ENCODE measurements at places on chromosomes 5 and 9. TPM values are rescaled to one million over a fixed set of nuclear protein-coding genes. Genes with fewer than 3 reads are reported as not detected.

DNA sequence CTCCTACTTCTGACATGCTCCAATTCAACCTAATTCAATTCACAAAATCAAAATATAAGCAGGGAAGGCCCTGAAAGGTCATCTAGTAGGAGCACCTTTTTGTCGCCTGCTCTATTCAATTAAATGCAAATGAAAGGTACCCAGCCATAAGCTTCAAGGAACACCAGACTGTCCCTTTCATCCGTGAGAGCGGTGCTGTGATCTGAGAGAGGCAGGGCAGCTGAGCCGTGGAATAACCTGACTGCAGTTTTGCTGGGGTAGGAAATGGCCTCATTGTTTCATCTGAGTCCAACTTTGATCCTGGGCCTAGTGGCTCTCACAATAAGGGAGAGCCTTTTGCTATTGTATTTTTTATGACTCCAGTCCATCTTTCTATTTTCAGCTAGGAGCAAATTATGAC, 39.8 kb upstream of the GLRA1 start:
- DNase-seq = no peak

DNA sequence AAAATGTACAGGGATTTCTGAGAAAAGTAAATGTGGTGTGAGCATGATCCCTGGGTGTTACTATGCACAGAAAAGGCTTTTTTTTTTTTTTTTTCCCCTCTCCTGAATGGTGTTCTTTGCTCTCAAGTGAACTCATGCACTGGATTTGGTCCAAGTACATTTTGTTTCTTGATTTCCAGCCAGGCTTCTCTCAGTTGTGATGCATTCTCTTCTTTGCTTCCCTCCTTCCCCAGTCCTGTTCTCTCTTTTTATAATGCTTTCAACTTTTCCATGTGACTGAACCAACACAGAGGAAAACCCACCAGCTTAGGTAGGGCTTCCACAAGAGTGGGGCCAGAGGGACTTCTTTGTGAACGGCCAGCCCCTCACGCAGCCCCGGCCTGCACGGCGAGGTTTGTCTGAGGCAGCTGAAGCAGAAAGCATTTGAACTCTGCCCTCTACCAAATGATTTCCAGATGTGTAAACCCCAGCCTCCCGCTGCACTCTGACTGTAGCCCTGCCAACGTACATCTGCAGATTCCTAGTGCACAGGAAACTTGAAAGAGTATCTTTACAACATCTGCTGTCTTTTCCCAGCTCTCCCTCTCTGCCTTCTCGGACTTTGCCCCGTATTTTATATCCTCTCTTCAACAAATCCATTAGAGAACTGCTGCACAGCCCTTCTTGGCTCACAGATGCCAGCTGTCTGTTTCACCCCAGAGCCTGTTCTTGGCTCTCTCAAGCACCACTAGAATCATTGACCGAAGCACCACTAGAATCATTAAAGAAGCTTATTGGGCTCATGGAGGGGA, 71.8 kb upstream of the CD180 start:
- DNase-seq = peak; percentile 57

DNA sequence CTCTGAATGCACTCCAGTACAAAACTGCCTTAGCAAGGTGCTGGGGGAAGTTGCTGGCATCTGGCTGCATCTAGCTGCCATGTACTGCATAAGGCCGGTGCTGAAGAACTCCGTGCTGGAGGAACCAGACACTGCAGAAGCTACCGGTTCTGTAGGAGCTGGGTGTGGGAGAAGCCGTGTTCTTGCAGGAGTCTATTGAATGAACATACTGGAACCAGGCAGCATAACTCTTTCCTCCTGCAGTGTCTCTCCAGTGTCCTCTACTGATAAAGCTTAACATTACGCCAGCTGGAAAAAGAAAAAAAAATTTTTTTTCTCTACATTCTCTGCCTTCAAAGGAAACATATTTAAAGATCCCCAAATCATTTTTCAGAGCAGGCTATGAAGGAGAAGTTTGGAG, 38.5 kb downstream of the VPS13A start:
- DNase-seq = no peak

GRCh38 chr5:143913008-143913752, 101.2 kb downstream of the HMHB1 start:
- DNase-seq = no peak

DNA sequence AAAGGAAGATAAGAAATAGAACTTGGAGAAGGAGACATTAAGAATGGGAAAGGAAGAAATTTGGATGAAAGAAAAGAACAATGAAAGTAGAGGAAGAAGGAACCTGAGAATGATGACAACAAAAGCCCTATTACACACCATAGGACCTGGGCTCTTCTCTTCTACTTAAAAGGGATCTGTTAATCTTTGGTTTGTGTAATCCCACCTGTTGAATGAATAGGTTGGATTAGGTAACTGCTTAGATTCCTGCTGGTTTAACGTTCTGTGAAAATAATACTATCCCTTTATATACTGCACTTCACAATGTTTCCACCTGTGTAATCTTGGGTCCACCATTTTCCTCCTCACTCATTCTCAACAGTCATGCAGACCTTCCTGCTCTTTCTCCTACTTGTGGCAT, 157.8 kb upstream of the ATP10B start:
- no peak for DNase-seq

Gene HMCN2
- 7.8 TPM for total RNA-seq

GRCh38 chr9:124760719-124761118, 10.4 kb downstream of the NR6A1 start:
- no peak for DNase-seq
